ENCODE measurements at places on chromosomes 4 and X.
A peak's percentile ranks its signal among the peaks of the same experiment; 100 is the strongest.

DNA sequence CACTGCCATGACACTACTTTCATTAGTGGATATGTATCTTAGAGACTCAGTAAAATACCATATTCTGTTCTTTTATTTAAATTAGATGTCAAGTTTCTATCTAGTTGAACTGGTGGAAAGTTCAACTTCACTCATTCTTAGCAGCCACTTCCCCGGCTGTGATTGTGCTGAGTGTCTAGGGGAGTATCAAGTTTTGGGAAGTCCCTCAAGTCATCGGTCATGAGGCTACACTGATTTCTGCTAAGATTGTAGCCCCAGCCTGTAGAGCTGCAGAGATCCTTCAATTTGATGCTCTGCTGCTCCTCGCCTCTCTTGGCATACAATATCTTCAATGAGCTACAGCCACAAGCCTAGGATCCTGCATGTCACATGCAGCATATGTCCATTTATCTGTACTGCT, 53.9 kb downstream of the DMP1 start:
- no peak for DNase-seq

- DNase-seq, result no peak
Observed at GRCh38 chr4:7461230-7461629, 26.5 kb upstream of the PSAPL1 start.

DNA sequence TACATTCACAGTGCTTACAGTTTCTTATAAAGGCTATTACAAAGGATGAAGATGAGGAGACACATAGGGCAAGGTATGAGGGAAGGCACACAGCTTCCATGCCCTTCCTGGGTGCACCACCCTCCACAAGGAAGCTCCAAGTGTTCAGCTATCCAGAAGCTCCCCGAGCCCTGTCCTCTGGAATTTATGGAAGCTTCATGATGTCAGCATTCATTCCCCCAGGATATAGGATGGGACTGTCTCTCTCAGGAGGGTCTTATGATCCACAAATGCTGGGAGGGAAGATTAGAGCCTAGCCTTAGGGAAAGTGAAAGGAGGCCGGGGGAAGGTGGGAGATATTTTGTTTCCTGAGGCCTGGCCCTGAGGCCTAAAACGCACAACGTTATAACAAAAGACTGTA, 236.0 kb downstream of the ANK2 start:
- no peak for DNase-seq

DNA sequence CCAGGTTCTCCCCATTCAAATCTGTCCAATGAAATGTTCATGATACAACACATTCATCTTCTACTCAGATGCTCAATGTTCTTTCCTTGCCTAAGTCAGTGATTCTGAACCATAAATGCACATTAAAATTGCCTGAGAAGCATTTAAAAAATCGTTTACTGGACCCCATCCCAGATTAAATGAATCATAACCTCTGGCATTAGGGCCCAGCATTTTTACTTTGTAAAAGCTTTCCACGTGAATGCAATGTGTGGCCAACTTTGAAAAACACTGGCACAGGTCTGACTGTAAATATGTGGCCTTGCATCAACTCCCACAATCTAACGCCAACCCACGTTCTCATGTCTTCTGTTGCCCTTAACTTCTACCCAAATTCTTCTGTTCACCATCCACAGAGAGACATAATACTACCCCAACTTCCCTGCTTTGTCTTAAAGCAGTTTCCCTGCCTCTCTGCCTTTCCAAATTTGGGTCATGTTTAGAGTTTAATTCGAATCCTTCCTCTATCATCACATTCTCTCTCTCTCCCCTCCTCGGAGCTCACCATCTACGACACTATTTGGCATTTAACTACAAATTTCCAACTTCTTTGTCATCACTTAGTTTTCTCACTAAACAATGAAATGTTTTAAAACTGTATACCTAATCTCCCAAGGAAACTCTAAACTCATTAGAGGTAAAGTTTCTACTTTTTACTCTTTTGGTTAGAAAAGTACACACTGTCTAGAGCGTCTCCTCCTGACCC, 78.7 kb downstream of the PRKG2 start:
- DNase-seq, result no peak

GRCh38 chr4:88489100-88489761, 32.3 kb downstream of the HERC5 start:
- DNase-seq, result no peak

GRCh38 chr4:152138451-152138850, 377.6 kb upstream of the GATB start:
- DNase-seq, result no peak

DNA sequence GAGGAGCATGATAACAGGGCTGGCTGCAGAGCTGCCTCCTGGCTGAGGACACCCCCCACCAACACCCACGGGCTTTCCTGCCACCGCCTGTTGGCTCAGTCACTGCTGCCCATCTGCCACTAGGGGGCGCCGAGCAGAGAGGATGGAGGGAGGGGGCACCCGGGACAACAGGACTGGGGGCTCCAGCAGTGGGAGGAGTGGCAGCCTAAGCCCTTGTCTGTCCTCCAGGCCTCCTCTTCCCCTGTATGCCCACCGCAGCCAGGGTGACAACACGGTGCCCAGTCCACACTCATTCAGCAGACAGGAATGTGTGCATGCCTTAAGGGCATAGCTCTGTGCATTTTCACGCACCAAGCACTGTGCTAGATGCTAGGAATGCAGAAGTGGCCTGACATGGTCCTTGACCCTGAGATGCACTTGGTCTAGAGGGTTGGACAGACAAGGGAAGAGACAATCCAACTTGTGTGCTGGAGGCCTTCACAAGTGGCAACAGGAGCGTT, 149.9 kb downstream of the AMMECR1 start:
- peak; percentile 1 for DNase-seq

- DNase-seq, result no peak
Observed at GRCh38 chr4:85557016-85557901, 82.3 kb downstream of the ARHGAP24 start.

- no peak for DNase-seq
Observed at GRCh38 chr4:139978692-139979091, 175.3 kb downstream of the MAML3 start.
